ENCODE measurements at places on chromosomes 13 and 19.

GRCh38 chr13:35598233-35598632, 121.7 kb upstream of the MAB21L1 start:
- DNase-seq = no peak

GRCh38 chr13:45658586-45659235, 43.2 kb upstream of the ERICH6B start:
- DNase-seq = no peak

- no peak for DNase-seq
Observed at GRCh38 chr19:5588906-5589676, 21.3 kb upstream of the TINCR start.

- no peak for DNase-seq
Observed at GRCh38 chr13:71618159-71618558, 248.8 kb downstream of the DACH1 start.

DNA sequence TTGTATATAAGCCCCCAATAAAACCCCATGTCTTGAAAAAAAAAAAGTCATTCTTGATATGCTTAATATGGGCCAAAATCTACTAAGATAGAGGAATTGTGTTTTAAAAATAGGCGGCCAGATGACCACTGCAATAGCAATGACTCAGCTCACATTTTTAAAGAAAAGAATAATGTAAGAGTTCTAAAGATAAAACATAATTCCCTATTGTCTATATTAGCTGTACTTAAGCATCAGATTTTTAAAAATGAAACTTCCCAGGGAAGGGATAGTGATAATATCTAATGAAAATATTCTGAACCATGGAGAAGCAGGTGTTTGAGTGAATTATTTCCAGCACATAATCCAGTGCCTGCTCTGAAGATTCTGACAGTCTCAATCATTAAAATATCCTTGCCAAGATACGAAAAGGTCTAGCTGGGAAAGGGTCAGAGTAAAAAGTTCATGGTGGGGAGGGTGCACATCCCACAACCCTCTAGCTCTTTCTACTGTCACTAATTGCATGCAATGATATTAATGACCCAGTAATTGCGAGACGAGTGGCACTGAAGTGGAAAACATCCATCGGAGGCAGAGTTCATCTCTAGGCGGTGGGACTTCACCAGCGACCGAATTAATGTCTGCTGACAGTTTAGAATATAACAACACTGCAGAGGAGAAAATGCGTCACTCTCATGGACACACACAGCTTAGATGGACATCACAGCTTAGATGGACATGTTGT, 31.6 kb downstream of the EFNB2 start:
- no peak for DNase-seq

- no peak for DNase-seq
Observed at GRCh38 chr13:45156565-45157361, 36.5 kb downstream of the GTF2F2 start.

DNA sequence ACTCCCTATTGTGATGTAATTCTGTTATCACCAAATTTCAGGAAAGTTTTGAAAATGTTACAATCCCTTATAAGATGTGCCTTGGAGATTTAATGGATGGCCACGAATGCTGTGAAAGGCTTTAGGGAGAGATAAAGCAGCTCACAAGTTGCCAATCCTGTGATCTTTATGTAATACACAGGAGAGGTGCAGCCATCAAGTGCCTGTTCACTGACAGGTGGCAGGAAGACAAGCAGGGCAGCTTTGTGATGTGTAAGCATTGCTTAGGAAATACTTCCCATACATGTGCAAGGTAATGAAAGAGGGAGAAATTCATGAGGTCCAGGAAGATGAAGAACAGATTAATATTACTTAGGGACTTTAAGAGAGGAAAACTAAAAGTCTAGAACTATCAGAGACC, 628.8 kb downstream of the SLITRK6 start:
- DNase-seq = no peak

DNA sequence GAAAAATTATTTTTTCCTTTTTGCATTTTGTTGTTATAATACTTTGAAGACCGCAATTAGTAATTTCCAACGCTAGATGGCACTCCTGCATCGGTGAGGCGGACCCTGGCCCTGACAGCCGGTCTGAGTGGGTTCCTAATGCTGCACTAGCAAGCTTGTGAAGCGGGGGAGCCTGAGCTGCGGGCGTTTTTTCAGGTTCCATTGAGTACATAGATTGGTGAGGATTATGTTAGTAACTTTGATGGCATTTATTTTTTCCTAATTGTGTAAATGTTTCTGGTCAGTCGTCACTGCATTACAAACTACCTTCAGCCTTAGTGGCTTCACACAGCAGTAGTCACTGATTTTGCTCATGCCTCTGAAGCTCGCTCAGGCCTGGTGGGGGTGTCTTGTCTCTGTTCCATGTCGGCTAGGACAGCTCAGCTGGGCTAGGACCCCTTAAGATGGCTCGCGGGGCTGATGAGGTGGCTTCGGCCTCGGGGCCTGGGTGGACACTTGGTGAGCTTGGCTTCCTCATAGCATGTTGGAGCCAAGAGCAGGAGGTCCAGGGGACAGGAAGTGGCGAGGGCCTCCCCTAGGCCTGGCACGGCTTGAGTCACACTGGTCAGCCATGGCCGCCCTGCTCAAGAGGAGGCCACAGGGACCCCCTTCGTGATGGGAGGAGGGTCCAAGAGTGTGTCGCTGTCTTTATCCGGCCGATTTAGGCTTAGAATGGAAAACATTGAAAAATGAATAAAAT, 25.0 kb downstream of the ERCC5 start:
- DNase-seq = peak; percentile 19

DNA sequence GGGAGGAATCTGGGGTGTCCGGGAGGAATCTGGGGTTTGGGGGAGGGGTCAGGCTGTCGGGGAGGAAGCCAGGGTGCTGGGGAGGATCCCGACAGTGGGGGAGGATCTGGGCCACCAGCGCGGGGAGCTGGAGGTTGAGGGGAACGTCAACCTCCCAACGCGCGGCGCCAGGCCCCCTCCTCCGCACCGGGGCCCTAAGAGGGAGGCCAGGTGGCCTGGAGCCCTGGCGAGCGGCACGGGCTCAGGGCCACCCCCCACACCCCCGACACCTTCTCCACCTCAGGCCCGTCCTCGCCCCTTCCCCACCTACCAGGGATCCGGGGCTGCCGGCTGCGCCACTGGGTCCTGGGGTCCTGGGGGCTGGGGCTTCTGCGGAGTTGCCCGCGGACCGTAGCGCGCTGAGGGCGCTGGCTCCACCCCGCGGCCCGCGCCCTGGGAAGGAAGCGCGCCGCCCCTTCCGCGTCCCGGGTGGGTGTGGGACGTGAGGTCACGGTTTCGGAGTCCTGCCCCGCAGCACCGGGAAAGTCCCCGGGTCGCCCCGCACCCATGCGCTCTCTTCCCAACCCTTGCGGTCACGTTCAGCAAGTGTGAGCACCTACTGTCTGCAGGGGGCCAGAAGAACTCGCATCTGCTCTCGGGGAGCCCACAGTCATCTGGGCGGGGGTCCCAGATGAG, at the start of gene TICAM1:
Gene TICAM1, minus strand, starts transcription at position 409 of the 675 bp plus-strand sequence. CDS start 13,335 bp downstream, outside the sequence.
- DNase-seq = peak; percentile 74

DNA sequence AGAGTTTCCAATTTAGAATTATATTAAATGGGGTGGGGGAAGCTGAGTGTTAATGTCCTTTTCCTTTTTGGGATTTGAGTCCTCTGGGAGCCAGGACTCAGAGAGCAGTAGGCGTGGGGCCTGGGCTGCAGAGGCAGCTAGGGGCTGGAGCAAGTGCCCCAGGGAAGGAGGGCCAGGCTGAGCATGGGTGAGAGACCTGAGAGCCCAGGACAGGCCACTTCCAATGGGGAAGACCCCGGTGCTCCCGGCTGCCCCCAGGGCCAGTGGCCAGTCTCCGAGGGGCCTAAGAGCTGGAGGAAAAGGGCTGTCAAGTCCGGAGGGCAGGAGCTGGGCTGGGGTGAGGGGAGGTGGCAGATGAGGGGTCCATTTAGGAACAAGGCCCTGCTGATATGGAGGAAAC, 371.5 kb downstream of the ZNF536 start:
- no peak for DNase-seq

GRCh38 chr13:46313432-46314257, 73.4 kb downstream of the RUBCNL start:
- DNase-seq = no peak

GRCh38 chr19:30064771-30065494, 122.9 kb downstream of the URI1 start:
- DNase-seq = no peak

DNA sequence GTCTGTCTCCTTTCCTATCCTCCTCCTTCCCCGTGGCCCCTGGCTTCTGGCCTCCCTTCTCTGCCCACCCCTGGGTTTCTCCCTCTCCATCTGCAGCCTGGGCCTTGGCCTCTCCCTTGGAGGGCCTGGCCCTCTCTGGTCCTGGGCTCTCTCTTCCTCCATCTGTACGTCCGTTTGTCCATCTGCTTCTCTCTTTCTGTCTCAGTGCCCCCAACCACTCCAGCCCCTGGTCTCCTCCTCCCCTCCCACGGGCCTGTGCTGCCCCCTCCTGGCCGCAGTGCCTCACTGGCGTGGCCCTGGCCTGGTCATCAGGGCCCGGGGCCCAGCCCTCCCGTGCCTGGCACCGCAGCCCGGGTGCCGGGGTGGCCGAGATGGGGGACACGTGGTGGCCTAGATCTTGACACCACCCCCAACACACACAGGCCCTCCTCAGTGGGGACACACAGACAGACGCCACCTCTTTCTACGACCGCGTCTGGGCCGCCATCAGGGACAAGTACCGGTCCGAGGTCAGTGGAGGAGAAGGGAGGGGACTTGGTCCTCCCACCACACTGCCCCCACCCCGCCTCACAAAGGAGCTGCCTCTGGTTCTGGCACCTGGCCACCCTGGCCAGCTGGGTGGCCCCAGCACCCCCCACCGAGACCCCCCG, 11.3 kb downstream of the PRKCSH start:
- peak; percentile 14 for DNase-seq

DNA sequence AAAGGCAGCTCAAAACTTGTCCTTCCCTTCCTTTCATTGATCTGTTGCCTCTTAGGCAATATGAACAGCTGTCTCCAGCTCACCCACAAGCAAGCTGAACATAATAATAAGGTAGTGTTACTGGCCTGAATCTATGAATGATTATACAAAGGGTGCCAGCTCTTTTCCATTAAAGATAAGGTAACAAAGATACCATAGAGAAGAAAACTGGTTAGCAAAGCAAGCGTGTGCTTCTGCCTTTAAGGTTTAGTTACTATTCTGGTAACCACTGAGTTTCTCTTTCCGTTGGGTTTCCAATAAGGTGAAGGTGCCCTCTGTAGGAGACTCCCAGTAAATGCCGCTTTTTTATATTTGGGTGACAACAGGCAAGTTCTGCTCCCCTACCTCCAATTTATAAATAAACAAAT, 12.1 kb upstream of the DACH1 start:
- no peak for DNase-seq

DNA sequence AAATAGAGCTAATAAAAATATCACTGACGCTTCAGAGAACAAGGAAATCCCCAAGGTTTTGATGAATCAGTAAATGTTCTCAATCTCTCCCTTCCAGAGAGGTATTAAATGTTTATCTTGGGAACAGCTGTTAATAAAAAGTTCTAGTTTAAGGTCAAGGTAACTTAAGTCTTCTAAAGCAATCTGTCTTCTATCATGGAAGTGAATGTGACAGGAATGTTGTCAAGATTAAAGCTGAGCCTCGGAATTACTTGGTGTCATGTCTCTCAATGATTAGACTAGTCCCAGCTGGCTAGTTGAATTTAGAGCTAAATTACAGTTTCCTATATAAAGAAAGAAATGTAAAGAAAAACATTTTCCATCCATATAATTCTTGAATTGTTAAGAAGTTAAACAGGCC, 23.4 kb downstream of the ESD start:
- no peak for DNase-seq

GRCh38 chr19:36652958-36653357, 13.7 kb downstream of the ZNF461 start:
- no peak for DNase-seq

DNA sequence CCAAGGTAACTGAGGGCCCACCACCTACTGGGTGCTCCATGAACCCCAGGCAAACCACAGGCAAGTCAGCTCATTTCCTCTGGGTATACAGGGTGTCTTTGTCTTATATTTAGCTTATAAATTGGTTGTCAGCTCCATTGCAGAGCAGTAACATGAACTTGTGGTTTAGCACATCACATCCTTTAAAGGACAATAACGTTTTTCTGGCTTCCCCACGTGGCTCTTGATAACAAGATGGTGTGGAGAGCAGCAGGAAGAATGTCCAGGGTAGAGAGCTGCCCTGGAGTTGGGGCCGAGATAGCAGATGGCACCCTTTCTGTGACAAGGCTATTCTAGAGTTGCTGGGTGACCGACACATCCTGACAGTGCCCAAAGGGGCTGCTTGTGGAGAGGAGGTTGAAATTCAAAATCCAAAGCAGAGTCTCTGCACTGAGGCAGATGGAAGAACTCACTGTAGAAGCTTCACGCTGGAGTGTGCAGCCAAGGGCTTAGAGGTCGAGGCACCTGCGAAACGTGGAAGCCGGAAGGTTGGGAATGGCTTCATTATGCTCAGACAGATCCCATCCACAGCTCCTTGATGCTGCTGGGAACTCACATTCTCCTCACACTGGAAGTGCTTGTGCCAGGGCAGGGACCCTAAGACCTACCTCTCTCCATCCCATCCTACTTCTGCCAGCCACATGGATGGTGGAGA, 133.0 kb upstream of the FRY start:
- no peak for DNase-seq

- no peak for DNase-seq
Observed at GRCh38 chr13:30872685-30873461, 33.2 kb upstream of the MEDAG start.

DNA sequence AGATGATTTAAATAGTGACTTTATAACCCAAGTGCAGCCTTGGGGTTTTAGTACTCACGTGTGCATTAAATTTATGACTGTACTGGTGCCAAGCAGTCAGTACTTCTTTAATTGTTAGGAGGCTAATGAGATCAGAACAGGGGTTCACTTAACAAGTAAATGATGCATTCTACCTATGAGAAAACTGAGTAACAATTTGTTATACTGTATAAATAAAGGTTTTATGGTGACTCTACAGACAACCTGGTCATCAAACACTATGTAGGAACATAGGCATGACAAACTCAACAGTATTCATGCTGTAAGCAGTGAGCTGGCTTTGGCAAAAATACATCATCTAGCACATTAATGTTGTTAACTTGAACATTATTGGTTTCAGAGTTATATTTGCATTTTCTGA, 75.6 kb downstream of the UBL3 start:
- DNase-seq = no peak

DNA sequence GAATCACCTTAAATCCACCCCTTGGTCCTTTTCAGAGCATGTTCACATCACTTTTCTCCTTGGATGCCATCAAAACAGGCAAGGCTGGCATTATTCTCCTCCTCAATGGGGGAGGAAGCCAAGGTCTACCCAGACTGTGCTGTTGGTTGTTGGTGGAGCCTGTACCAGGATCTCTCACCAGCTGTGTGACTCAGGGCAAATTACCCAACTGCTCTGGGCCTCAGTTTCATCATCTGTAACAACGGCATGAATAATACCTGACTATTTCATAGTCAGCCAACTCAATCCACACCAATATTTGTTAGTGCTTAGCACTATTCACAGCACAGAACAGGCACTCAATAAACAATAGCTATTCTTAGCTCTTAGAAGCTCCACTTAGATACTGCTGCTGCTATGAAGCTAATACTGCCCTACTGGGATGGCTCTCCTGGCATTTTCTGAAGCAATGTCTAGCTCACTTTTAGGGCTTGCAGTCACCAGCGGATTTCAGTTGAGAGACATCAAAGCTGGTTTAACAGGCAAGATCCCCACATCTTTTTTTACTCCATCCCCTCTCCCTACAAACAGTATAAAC, 116.9 kb downstream of the CCNA1 start:
- DNase-seq = no peak
